GM12878 (cell line): ENCODE measurements at places on chromosomes 2 and 18. TPM values are rescaled to one million over a fixed set of nuclear protein-coding genes. Genes with fewer than 3 reads are reported as not detected.

STPG4 gene
- not detected in 2 replicates for total RNA-seq

- H3K4me1 ChIP-seq, result no peaks in the 10 kb centered on the region
- no peak overlapping the region for H3K4me3 ChIP-seq
- DNase-seq, result no peak
- no peak overlapping the region for H3K27ac ChIP-seq
These were observed 639.9 kb downstream of the DCC start for GRCh38 chr18:52979892-52980291.

DNA sequence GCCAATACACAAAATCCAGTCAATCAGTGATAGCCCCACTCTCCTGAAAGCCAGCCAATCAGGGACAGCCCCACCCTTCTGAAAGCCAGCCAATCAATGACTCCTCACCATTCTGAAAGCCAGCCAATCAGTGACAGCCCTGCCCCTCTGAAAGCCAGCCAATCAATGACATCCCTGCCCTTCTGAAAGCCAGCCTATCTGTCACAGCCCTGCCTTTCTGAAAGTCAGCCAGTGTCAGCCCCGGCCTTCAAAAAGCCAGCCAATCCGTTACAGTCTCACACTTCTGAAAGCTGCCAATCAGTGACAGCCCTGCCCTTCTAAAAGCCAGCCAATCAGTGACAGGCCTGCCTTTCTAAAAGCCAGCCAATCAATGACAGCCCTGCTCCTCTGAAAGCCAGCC lies 95.9 kb upstream of the HDAC4 start:
- H3K27ac ChIP-seq, result no peak overlapping the region
- no peak overlapping the region for H3K4me3 ChIP-seq
- H3K4me1 ChIP-seq, result no peaks in the 10 kb centered on the region
- no peaks in the 10 kb centered on the region for H3K36me3 ChIP-seq

DNA sequence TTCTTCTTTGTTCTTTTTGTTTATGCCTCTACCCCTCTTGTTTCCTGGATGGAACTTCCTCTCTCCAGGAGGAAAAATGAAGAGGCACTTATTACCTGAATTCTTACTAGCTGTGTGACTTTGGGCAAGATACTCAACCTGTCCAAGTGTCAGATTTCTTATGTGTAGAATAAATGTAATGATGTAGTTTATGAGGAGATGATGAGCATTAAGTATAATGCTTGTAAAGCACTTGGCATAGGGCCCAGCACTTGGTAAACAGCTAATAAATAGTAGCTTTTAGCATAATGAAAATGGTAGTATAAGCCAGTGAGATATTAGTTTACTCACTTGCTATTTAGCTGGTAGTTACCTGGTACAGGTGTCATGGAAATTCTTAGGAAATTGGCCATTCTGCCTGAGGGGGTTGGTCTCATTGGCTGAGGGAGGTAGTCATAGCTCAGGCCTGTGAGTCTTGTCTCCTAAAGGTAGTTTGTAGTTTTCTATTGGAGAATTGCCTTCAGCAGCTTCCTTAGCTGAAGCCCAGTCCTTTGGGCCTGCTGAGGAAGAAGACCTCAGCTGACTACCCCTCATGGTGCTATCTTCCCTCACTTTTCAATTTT lies 133.4 kb upstream of the NABP1 start:
- no peak for DNase-seq
- H3K36me3 ChIP-seq, result no peaks in the 10 kb centered on the region
- H3K4me3 ChIP-seq, result no peak overlapping the region
- no peak overlapping the region for H3K27ac ChIP-seq
- H3K4me1 ChIP-seq, result no peaks in the 10 kb centered on the region

GRCh38 chr2:231672617-231673347 lies 35.5 kb upstream of the PTMA start:
- H3K27me3 ChIP-seq, result no peaks in the 10 kb centered on the region
- peak; percentile 71 for DNase-seq
- H3K27ac ChIP-seq, result peak overlapping the region; percentile 98

TM4SF20 gene
- not detected in 2 replicates for total RNA-seq

GRCh38 chr2:163800951-163801381 lies 65.2 kb upstream of the FIGN start:
- no peaks in the 10 kb centered on the region for H3K36me3 ChIP-seq
- H3K4me3 ChIP-seq, result no peak overlapping the region

SLC4A3 gene
- total RNA-seq, result 0.05 TPM in 1 of 2 replicates, not detected in the other
